Glutamatergic neuron (in vitro differentiated cells): ENCODE measurements at places on chromosomes 2 and 18.

GRCh38 chr2:159996792-159997546 lies 65.4 kb downstream of the PLA2R1 start:
- no peak for DNase-seq

DNA sequence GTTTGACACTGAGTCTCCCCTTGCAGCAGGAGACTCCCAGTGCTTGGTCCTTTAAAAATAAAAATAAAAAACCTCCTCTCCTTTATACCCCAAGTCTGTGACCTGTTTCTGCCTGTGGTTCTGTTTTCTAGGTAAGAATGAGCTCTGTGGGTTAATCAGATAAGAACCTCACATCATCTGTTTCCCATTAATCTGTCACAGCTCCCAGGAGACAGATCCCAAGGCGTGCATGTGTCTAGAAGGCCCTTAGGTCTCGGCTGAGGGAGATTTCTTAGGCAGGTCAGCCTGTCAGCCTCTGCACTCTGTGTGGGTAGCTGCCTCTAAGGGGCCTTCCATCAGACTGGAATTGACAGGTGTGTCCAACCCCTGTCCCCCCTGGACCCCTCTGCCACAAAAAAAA lies 80.7 kb downstream of the FHOD3 start:
- DNase-seq = no peak

DNA sequence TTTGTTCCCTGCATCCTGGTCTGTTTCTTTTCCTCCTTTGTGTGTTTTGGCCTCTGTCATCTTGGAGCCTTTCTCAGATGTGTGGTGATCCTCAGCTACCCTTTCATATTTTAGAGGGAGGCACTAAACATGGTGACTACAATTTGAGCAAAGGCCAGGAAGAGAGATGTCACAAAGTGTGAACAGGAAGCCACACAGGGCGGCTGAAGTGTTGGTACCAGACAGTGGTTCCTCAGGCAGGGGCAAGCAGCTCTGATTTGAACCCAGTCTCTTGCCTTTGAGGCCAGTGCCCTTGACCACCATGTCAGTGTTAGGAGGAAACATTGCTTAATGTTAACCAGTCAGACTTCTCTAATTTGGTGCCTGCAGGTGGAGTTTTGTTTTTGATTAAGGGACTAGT lies 9.2 kb downstream of the LRRFIP1 start:
- DNase-seq = no peak

DNA sequence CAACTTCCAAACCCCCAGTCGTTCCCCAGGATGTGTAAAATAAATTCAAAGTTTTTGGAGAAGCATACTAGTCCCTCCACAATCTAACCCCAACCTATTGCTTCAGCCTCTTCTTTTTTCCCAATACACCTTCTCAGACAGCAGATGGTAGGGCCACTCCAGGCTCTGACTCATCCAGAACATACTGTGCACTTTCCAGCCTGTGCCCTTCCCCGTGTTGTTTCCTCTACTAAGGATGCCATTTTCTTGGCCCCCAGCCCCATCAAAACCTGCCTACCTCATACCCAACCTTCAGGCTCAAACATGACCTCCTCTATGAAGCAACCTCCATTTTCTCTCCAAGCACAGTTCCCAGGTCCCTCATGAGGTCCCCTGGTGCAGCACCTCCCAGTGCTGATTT lies 669.3 kb downstream of the BCL11A start:
- no peak for DNase-seq

- no peak for DNase-seq
These were observed 124.4 kb downstream of the GRB14 start for GRCh38 chr2:164496881-164497280.

DNA sequence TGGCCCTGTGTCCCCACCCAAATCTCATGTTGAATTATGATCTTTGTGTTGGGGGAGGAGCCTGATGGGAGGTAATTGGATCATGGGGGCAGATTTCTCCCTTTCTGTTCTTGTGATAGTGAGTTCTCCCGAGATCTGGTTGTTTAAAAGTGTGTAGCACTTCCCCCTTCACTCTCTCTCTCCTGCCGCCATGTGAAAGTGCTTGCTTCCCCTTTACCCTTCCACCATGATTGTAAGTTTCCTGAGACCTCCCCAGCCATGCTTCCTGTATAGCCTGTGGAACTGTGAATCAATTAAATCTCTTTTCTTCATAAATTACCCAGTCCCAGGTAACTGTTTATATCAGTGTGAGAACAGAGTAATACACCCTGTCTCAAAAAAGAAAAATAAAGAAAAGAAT lies 25.5 kb downstream of the LRRFIP1 start:
- DNase-seq = no peak

GRCh38 chr2:68216454-68217310 lies 35.6 kb downstream of the PPP3R1 start:
- no peak for DNase-seq
